ENCODE measurements at places on chromosomes 12 and 14.

GRCh38 chr12:69097619-69098368, 141.6 kb upstream of the CPSF6 start:
- DNase-seq = no peak

DNA sequence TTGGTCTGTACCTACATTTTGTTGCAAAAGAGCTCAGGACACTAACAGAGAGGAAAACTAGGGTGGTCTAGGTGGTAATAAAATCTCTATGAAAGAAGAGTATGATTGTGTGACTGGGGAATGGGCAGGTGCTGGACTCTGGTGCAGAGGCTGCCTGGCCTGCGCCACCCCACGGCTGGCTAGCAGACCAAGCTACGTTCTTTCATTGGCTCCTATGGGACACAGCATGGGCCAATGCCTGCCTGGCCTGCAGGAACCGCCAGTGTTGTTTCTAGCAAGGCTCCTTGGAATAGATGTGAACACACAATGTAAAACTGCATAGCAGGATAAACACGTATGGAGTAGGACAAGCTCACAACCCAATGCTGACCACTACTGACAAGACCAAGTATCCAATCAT, 51.7 kb upstream of the CORO1C start:
- DNase-seq = no peak

GRCh38 chr12:94969424-94969823, 34.1 kb downstream of the NDUFA12 start:
- DNase-seq = no peak

DNA sequence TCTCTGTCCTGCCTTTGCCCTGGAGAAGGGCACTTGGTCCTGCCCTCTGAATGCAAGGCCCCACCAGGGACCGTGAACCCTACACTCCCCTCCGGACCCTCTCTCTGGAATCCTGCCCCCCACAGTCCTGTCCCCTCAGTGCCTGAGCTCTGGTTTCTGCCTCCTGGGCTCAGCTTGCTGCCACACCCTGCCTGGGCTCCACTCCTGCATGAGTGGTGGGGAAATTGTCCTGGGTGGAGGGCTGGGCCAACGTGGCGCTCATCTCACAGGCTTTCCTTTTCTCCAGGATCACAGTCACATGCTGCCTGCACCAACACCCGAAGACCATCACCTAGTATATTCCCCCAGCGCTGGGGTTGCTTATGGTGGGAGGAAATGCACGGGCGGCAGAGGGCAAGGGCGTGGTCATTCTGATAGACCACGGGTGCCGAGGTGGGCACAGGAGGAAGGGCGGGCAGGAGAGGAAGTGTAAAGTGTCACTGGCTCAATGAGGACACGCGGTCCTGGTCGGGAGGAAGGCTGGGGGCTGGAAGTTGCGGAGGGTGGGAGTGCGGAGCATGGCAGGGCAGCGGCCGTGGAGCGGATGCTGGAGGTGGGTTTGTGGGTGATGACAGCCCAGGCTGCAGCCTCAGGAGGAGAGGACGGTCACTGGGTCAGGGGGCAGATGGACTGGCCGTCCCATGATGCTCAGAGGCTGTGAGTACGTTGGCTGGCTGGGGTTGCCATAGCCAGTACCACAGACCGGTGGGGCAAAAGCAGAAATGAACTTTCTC, 99.5 kb downstream of the KIF26A start:
- DNase-seq = no peak

GRCh38 chr12:64083285-64084210, 138.5 kb downstream of the KICS2 start:
- no peak for DNase-seq

- no peak for DNase-seq
Observed at GRCh38 chr14:63524537-63525155, 18.5 kb downstream of the PPP2R5E start.
